CD8-positive, alpha-beta T cell (primary cell): ENCODE measurements at places on chromosomes 16 and 17.

- no peak for DNase-seq
Observed at GRCh38 chr17:51257150-51258081, 2.4 kb downstream of the MBTD1 start.

- DNase-seq: no peak
Observed at GRCh38 chr16:22219389-22220068, 13.5 kb downstream of the EEF2K start.

- no peak for DNase-seq
Observed at GRCh38 chr17:74020522-74020921, 183.0 kb upstream of the RPL38 start.

DNA sequence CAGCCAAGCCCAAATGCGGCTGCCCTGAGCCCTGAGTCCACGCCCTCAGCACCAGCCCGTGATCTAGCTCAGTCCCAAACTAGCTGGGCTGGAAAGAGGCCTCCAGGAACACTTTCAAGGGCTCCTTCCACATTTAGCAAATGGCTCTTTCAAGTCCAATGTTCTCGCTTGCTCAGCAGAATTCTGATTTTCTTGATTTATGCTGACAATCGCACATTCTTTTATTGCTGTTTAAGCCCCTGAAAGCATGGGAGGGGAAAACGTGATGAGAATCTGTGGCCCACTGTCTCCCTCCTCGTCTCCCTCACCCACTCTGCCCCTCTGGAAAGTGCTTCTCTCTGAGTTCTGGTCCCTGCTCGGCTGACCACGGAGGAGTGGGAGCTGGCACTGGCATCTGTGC lies 293.8 kb downstream of the FOXL1 start:
- no peak for DNase-seq

DNA sequence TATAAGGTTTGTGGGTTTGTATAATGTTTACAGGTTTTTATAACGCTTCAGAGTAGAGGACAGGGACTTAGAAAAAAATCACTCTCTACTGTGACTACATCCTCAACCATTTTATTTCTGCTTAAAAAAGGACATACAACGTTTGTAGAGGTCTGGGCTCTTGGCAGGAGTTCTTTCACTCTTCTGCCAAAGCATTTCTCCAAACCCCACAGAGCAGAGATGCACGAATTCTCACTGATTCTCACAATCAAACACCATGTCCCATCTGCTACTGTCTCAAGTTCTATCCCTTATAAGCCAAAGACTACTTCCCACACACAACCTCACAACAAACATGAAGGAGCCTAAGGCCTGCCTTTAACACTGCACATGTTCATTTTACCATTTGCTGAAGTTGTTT lies 7.0 kb upstream of the ANKFY1 start:
- no peak for DNase-seq

DNA sequence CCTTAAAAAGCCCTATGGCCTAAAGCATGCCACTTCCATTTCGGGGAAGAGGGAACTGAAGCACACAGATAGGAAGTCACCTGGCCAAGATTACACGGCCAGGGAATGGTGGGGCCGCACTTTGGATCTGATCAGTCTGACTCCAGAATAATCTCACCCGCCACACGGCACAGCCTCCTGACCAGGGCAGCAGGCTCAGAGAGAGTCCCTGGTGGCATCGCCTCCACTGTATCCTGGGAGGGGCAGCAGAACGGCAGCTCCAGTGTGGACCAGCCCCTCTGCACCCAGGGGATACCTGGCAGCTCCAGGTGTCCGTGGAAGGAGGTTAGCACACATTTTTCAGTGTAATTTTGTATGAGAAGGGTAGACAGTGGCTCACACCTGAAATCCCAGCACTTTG lies 35.5 kb downstream of the VAC14 start:
- no peak for DNase-seq

DNA sequence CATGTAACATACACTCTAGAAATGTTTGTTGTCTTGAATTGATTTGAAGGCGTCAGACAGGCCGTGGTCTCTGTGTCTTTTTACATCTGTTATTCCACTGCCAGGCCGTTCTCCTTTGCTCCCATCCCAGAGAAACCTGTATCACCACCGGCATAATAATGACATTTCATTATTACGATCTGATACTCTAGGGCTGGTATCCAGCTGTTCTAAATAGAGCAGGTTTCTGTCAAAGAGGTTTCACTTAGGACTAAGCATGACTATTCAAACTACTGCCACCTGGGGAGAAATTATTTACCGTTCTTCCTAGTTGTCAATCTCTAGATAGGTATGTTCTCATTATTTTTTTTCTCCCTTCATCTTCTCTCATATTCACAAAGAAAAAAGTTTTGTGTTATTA lies 1016.2 kb upstream of the EEF2KMT start:
- no peak for DNase-seq

- no peak for DNase-seq
Observed at GRCh38 chr16:49854796-49855203, 1.1 kb downstream of the ZNF423 start.

DNA sequence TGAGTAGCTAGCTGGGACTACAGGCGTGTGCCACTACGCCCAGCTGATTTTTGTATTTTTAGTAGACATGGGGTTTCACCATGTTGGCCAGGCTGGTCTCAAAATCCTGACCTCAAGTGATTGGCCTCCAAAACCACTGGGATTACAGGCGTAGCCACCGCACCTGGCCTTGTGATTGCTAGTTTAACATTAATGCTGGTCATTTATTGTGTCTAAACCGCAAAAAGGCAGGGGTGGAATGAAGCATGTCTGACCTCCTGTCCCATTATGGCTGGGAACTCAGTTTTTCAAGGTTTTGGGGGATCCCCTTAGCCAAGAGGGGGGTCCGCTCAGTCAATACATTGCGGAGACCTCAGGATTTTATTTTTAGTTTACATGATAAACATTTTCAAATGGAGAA lies 10.7 kb upstream of the CNGB1 start:
- no peak for DNase-seq

- no peak for DNase-seq
Observed at GRCh38 chr17:81350320-81350890, 44.9 kb upstream of the BAHCC1 start.

DNA sequence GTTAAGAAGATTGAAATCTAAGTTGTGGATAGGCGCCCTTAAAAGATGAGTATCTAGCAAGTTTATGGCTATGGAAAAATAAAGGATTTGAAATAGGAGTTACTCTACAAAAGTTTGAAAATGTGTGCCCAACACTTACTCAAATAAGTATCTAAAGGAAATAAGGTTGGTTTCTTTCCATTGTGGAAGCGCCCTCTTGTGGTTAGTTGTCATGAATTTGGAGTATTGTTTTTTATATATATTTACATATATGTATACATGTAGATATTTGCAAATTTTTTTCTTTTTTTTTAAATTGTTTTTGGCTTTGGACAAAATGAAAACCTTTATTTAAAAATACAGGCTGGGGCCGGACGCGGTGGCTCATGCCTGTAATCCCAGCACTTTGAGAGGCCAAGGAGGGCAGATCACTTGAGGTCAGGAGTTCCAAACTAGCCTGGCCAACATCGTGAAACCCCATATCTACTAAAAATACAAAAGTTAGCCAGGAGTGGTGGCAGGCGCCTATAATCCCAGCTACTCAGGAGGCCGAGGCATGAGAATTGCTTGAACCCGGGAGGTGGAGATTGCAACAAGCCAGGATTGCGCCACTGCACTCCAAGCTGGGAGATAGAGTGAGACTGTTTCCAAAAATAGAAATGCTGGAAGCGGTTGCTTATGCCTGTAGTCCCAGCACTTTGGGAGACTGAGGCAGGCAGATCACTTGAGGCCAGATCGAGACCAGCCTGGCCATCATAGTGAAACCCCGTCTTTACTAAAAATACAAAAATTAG lies 24.0 kb upstream of the VPS4A start:
- DNase-seq: no peak

DNA sequence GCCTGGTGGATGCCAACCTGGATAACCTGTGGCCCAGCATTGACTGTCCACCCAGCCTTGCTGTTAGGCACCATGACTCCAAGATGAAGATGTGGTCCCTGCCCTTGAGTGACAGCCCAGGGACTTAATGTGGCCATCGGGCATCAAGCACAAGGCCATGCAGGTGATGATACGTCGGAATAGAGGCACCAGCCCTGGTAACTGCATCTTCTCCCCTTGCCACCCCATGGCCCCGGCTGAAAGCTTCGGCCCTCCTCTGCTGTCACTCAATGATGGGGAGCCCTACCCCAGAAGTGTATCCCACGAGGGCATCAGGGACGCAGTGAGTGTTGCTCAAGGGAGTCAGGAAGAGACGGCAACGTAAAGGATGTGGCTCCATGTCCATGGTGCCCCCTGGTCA lies 2.0 kb downstream of the NT5C start:
- DNase-seq: no peak

GRCh38 chr17:50194140-50194933 lies 7.1 kb downstream of the COL1A1 start:
- no peak for DNase-seq

GRCh38 chr17:3682033-3682432 lies 13.4 kb downstream of the EMC6 start:
- no peak for DNase-seq

DNA sequence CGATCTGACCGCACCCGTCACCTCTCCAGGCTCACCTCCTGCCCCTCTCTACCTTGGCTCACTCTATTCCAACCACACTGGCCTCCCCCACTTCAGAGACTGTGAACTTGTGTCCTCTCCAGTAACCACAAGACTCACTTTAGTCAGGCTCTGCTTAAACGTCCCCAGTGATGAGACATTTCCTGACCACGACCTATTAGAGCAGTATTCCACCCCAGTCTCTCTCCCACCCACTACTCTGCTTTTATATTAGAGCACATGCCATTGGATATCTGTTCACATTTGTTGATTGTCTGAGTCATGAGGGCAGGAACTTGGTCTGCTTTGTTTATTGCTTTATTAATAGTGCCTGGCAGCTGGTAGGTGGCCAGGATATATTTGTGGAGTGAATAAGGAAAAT lies 20.1 kb downstream of the COX11 start:
- DNase-seq: no peak

GRCh38 chr16:57023541-57024249 lies 34.3 kb downstream of the NLRC5 start:
- DNase-seq: peak; percentile 86

GRCh38 chr16:88130681-88131080 lies 179.4 kb downstream of the BANP start:
- no peak for DNase-seq

DNA sequence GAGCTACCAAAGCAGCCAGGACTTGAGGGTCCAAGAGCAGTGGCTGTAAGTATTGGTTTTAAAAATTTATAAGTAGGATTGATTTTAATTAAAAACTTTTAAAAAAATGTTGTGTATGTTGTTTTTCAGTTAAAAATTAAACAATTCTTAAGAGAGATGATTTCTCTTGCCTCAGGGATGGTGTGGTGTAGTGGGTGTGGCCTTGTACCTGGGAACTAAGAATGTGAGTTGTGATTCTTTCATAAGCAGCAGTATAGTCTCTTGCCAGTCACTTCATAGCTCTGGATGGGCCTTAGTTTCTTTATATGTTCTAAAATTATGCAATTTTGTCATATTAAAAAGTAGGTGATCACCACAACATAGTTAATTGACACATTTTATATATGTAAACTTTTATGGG lies 99.5 kb downstream of the FTO start:
- DNase-seq: no peak

- DNase-seq: no peak
Observed at GRCh38 chr17:30290077-30290476, 1.7 kb downstream of the BLMH start.

- DNase-seq: no peak
Observed at GRCh38 chr17:60941028-60941427, 263.4 kb downstream of the BCAS3 start.
